ENCODE measurements at places on chromosomes 5 and 9. TPM values are rescaled to one million over a fixed set of nuclear protein-coding genes. Genes with fewer than 3 reads are reported as not detected.

DNA sequence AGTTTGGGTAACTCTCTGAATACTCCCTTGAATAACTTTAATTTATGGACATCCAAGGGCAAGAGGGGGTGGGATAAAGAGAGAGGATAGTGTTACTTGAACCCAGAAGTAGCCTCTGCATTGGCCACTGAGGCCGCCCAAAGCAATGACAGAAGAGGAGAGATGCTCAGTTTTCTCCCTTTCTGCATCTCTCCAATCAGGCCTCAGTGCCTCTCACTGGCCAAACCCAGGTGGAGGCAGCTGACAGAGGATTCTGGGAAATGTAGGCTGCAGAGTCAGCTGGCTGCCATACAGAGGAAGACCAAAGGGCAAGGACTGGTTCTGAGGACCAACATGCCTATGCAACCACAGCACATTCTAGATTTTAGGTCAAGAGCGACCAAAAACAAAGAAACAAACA is 719.4 kb downstream of the MAT2B start:
- DNase-seq, result no peak

DNA sequence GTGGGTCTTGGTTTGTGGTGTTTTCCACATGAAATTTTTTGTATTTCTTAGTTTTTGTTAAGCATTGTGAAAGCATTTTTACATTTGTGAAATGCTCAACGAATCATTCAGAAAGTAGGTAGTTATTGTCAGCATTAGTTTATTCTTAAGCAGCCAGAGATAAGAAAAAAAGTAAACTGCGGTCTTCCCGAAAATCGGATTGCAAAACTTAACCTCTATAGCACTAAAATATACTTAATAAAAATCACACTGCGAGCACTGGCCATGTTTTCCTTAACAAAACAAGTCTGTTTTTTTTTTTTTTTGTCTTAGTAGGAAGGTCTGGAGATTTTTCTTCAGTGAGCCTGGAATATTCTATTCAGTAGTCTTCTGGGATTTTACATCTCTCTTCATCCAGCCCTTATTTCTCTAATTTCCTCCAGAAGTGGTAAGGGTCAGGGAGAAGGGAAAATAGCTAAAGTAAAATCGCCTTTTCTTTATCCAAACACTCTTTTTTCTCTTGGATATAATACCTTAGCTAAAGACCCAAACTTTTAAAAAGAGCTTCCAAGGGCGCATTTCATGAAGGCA is 289.9 kb downstream of the DMAC1 start:
- no peak for DNase-seq

The DNAI1 gene
- polyA plus RNA-seq, result 4.0 TPM

DNA sequence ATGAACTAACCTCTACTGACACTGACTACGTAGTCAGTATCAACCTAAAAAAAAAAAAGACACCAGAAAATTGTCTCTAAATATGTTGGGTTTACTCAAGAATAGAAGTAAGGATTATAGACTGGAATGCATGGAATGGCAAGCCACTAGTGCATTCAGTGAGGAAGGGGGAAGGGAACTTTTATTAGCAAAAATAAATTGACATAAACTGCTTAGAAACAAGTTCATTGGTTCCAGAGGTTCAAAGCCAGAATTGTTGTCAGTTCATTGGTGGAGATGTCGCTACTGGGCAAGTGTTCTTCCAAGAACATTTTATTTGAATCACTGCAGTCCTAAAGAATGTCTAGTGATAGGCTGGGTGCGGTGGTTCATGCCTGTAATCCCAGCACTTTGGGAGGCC is 26.1 kb upstream of the AOPEP start:
- no peak for DNase-seq

The MTREX gene
- polyA plus RNA-seq, result 92.3 TPM

The TMEM215 gene
- 0.14 TPM for polyA plus RNA-seq

- no peak for DNase-seq
Observed at GRCh38 chr5:139368613-139369012, 14.5 kb downstream of the SLC23A1 start.

The ARL14EPL gene
- not detected for polyA plus RNA-seq

The GABRA6 gene
- not detected for polyA plus RNA-seq

DNA sequence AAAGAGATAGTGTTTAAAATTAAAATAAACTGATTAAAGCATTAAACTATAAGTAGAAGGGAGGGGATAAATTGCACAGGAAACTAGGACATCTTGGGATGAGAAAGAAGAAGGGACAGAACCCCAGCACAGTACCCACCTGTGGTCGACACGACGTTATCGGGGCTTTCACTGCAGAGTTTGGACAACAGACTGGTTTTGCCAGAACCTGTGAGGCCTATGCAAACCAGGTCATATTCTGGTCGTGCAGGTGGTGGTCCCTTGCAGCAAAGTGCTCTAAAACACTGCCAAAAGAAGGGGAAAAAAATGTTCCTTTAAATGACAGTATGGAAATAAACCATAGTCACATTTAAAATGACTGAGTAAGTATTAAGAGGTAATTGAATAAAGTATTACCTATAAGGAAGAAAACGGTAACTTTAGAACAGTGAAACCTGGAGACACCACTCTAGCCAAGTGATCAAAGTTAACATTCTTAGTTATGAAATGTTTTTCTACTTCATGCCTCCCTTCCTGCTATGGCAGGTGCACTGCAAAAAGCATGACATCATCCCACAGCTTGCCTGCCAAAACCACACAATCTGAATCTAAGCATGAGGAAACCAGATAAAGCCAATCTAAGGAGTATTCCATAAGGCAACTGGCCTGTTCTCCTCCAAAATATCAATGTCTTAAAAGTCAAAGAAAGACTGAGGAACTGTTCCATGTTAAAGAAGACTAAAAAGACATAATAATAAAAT is 138.6 kb downstream of the ARL15 start:
- DNase-seq, result no peak

GRCh38 chr5:103264508-103264907 is 5.9 kb downstream of the MACIR start:
- no peak for DNase-seq

The PROB1 gene
- polyA plus RNA-seq, result 3.4 TPM

DNA sequence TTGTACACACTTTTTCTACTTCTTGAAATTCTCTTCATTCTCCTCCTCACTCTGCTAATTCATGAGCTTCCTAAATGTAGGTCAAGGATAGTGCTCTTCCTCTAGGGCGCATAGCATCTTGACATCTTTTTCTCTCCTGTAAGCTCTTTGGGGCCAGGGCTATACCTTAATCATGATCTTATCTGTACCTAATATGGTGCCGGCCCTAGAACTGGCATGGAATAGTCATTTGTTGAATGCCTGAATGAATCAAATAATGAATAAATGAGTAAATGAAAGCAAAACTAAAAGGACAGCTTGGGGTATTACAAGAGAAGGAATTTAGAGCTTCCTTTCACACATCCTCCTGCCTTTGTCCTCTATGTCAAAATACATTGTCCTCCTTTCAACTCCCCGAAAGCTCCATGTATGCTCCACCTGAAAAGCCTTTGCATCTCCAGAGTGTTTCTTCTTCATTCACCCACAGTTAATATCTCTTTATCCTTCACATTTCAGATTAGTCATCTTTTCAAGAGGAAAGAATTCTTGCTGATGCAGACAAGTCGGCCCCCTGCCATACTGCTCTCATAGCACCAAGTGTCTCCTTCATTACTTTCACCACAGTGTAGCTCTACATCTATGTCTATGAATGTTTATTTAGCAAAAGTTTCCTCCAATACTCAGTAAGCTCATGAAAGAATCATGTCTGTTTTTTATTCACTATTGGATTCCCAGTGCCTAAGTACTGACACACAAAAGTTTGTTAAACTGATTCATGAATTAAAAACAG is 16.4 kb upstream of the PPP2R2B start:
- no peak for DNase-seq

The CCDC171 gene
- 7.0 TPM for polyA plus RNA-seq

GRCh38 chr5:2001300-2001699 is 118.6 kb upstream of the IRX4 start:
- DNase-seq, result no peak

GRCh38 chr5:67065696-67066095 is 130.9 kb downstream of the CD180 start:
- DNase-seq, result no peak

The LURAP1L gene
- polyA plus RNA-seq, result 21.0 TPM

GRCh38 chr9:126497660-126498275 is 116.0 kb upstream of the LMX1B start:
- DNase-seq, result no peak

GRCh38 chr5:98768160-98768959 is 5.1 kb upstream of the RGMB start:
- DNase-seq, result no peak

The IFNA2 gene
- polyA plus RNA-seq, result not detected

The DPYSL3 gene
- 44.1 TPM for polyA plus RNA-seq

The THBS4 gene
- polyA plus RNA-seq, result 18.8 TPM

- DNase-seq, result no peak
Observed at GRCh38 chr5:135133698-135134515, 99.9 kb upstream of the PITX1 start.

GRCh38 chr9:71202931-71203330 is 81.5 kb upstream of the TRPM3 start:
- DNase-seq, result no peak

The PRDM9 gene
- not detected for polyA plus RNA-seq

Data from renal cortex interstitium (tissue), 15 donors.